Myometrial cell (primary cell): ENCODE measurements at places on chromosomes 3 and 15. TPM values are rescaled to one million over a fixed set of nuclear protein-coding genes. Genes with fewer than 3 reads are reported as not detected.

The ANKRD34C gene
- total RNA-seq: not detected in 2 replicates

The NTRK3 gene
- total RNA-seq: not detected in 2 replicates

The BUB1B gene
- total RNA-seq: 15.3 and 22.3 TPM in 2 replicates

The TARS3 gene
- total RNA-seq: 7.6 and 8.9 TPM in 2 replicates

The CIP2A gene
- total RNA-seq: 21.8 and 22.2 TPM in 2 replicates

The CCR5 gene
- total RNA-seq: not detected in 2 replicates

The ARNT2 gene
- total RNA-seq: 6.2 and 9.5 TPM in 2 replicates

The VEPH1 gene
- total RNA-seq: 91.1 and 92.5 TPM in 2 replicates

The IQCB1 gene
- total RNA-seq: 9.4 and 11.0 TPM in 2 replicates

The SRPRB gene
- 78.5 and 114 TPM in 2 replicates for total RNA-seq

The THSD4 gene
- total RNA-seq: 60.5 and 93.6 TPM in 2 replicates
